ENCODE measurements at places on chromosomes 6 and 20. TPM values are rescaled to one million over a fixed set of nuclear protein-coding genes. Genes with fewer than 3 reads are reported as not detected.

DNA sequence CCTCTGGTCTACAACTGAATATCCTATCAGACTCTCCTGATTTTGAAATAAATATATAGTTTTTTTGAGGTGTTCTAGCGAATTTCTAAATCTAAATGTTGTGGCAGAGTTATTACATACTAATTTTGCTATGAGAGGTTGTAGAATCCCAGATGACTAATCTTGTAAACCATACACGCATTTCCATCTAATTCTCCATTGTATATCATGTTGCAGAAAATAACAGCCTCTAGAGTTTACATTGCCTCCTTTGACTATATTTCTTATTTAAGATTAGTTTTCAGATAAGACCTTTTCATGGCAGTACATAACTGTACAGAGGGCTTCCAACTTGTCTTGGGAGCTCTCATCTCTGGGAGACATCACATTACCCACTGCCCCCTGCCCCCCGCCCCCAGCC is 22.9 kb downstream of the PTPN1 start:
- peaks cover 9% of the 10 kb centered on the region for H3K36me3 ChIP-seq
- H3K27me3 ChIP-seq = no peaks in the 10 kb centered on the region
- peaks cover 59% of the 10 kb centered on the region for H3K4me1 ChIP-seq
- peak overlapping the region; percentile 68 for H3K4me3 ChIP-seq

GRCh38 chr6:127971945-127972391 is 71.1 kb upstream of the THEMIS start:
- H3K27ac ChIP-seq = peak overlapping the region; percentile 99
- DNase-seq = peak; percentile 91
- peak overlapping the region; percentile 87 for H3K4me3 ChIP-seq
- no peaks in the 10 kb centered on the region for H3K27me3 ChIP-seq

DNA sequence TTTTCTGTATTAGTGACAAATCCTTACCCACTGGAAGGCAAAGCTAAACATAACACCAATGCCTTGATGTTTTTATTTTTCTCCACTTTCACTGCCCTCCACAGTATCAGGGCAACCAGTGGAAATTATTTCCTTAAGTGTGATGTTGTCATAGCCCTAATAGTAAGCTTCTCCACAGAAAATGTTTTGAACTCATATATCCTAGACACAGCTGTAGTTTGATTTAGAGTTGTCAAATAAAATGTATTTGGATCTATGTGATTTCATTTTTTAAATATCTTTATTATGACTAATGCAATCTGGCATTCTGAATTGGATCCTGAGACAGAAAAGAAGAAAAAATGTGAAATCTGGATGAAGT is 70.9 kb upstream of the UFL1 start:
- no peak for DNase-seq
- no peaks in the 10 kb centered on the region for H3K4me1 ChIP-seq
- no peaks in the 10 kb centered on the region for H3K36me3 ChIP-seq
- no peak overlapping the region for H3K4me3 ChIP-seq
- H3K27ac ChIP-seq = no peak overlapping the region
- no peaks in the 10 kb centered on the region for H3K27me3 ChIP-seq

DNA sequence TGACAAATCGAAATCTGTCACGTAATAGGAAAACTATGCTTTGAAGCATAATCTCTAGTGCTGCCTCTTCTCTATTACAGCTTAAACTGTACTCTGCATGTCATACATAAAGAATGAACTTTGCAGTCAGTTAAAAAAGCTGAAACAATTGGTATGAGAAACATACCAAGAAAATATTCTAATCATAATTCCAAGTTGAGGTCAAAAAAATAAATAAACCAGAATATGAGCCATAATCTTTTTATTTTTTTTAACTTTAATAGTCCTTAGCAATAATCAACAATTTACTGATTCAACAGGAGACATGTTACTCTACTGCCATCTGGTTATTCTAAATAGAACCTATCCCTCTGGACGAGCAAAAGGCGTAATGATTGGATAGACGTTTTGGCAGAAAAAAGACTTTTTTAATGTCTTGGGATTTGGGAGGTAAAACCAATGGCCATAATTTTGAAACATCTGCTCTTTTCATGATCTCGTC is 224.4 kb upstream of the FLRT3 start:
- no peaks in the 10 kb centered on the region for H3K4me1 ChIP-seq
- no peaks in the 10 kb centered on the region for H3K36me3 ChIP-seq
- no peak overlapping the region for H3K27ac ChIP-seq

KIF25 gene
- not detected for total RNA-seq

PSORS1C2 gene
- not detected for total RNA-seq
